Osteocyte (in vitro differentiated cells): ENCODE measurements at places on chromosomes 4 and X. TPM values are rescaled to one million over a fixed set of nuclear protein-coding genes. Genes with fewer than 3 reads are reported as not detected.

GRCh38 chr4:73539386-73539785 is 57.8 kb downstream of the AFM start:
- no peaks in the 10 kb centered on the region for H3K4me1 ChIP-seq
- no peak for DNase-seq
- no peaks in the 10 kb centered on the region for H3K36me3 ChIP-seq
- peaks cover 46% of the 10 kb centered on the region for H3K27me3 ChIP-seq
- H3K27ac ChIP-seq, result no peak overlapping the region

DNA sequence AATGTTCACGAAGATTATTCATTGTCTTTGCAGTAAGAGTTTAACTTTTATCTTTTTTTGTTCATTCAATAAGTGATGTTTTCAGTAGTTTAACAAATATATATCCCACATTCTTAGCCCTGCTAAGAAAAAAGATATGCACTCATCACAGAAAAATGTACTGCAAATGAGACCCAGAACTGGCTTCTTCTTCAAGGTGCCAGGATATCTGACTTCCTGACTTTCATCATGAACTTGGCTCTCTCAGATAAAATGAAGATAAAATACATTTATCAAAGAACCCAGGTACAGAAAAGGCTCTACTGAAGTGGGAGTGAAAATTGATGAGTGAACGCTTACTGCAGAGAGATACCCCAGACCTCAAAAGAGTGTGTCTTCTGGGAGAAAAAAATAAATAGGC is 177.8 kb upstream of the DKK2 start:
- H3K36me3 ChIP-seq, result no peaks in the 10 kb centered on the region
- no peak overlapping the region for H3K4me3 ChIP-seq
- H3K27ac ChIP-seq, result no peak overlapping the region
- H3K4me1 ChIP-seq, result peaks cover 16% of the 10 kb centered on the region
- no peaks in the 10 kb centered on the region for H3K27me3 ChIP-seq

Gene TIMM17B
- 45.6 and 50.0 TPM in 2 replicates for total RNA-seq

DNA sequence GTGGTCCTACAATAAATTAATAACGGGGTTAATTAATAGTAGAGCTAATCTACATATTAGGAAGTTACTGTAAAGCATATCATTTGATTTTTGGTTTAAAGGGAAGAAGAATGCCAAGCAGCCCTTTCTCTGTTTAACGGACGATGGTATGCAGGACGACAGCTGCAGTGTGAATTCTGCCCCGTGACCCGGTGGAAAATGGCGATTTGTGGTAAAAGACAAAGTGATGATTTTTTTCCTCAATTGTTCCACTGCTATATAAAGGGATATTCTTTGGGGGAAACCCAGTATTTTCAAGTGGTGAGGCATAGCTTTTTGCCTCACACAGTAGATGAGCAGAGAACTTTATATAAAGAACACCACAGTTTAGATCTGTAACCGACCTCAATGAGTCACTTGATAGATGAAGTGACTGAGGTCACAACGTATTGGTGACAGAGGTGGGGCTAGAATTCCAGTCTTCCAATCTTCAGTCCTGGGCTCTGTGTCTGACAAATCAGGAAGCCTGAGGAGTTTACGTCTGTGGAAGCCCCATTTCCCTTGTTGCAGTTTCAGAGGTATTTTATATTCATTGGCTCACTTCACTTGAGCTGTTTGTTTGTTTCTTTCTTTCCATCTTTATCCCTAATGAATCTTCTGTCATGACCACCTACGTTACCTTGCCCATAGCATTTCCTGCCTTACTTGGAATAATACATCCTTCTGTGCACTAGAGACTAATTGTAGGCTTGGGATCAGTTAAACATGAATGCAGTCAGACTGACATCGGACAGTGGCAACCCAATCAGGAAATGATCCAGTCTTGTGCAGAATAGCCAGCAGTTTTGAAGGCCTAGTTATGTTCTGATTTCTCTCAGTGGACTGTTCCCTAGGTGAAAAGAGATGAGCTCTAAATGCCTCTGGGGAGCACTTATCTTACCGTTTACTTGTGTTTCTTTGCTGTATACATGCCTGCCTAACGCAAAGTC is 30.1 kb downstream of the ZRSR2 start:
- no peak overlapping the region for H3K4me3 ChIP-seq
- no peaks in the 10 kb centered on the region for H3K27me3 ChIP-seq
- peaks cover 46% of the 10 kb centered on the region for H3K36me3 ChIP-seq
- no peak overlapping the region for H3K27ac ChIP-seq
- H3K4me1 ChIP-seq, result no peaks in the 10 kb centered on the region
- DNase-seq, result no peak

DNA sequence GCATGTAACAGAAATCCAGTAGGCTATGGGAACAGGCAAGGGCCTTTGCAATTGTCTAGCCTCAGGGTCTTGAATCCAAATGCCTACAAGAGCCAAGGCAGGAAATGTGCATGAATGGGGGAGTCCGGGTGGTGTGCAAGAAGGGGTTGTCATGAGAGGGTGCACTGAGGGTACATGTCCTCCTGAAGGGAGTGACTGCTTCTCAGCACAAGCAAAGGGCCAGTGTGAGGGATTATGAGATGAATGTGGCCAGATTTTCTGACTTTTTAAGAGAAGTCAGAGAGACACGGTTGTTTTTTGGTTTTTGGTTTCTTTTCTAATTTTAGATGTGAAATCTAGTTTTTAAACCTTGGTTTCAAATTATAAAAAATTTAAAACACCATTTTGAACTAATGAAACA is 76.5 kb upstream of the LSM6 start:
- H3K4me3 ChIP-seq, result no peak overlapping the region
- H3K36me3 ChIP-seq, result no peaks in the 10 kb centered on the region
- peaks cover 17% of the 10 kb centered on the region for H3K4me1 ChIP-seq
- no peak for DNase-seq
- H3K27me3 ChIP-seq, result no peaks in the 10 kb centered on the region

- H3K4me1 ChIP-seq, result peaks cover 38% of the 10 kb centered on the region
- no peak for DNase-seq
- peaks cover 4% of the 10 kb centered on the region for H3K27me3 ChIP-seq
- peak overlapping the region; percentile 77 for H3K4me3 ChIP-seq
- peak overlapping the region; percentile 80 for H3K27ac ChIP-seq
These were observed 774 bp upstream of the RAPGEF2 start for GRCh38 chr4:159101988-159102621.

DNA sequence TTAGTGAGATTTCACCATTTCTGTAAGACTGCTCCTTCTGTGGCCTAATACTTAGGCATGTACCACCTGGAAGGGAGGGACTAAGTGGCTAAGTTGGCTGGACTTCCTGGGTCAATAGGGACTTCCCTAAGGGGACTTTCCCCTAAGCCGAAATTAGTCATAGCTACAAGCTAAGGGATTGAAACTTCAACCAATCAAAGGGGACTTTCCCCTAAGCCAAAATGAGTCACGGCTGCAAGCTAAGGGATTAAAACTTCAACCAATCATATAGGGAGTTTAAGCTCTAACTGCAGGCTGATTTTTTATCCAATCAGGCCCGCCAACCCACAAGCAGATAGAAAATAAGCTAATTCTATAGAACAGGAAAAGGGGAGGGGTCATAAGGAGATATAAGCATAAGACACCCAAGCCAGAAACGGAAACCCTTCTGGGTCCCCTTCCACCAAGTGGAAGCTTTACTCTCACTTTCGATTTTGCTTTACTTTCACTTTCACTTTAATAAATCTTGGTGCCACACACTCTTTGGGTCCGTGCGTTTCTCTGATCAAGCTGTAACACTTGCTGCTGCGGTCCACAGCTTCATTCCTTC is 382.8 kb downstream of the KLHL4 start:
- H3K36me3 ChIP-seq, result no peaks in the 10 kb centered on the region
- H3K27ac ChIP-seq, result no peak overlapping the region
- no peak for DNase-seq
- no peaks in the 10 kb centered on the region for H3K4me1 ChIP-seq
- no peaks in the 10 kb centered on the region for H3K27me3 ChIP-seq

DNA sequence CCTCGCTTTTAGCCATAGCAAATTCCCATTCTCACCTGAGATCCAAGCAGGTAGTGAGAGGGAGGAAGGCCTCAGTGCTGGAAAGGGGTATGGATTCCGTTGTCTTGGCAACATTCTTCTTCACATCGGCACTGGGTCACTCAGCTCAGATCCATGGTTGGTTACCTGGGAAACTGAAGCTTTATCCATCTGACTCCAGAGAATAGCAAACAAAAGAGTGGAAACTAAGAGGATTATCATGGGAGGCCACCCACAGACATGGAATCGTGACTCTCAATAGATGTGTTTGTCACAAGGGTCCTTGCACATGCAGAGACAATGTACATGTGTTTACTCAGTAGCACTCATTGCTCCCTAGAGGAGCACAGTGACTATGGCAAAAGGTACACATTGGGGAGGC is 81.0 kb downstream of the MAGED4 start:
- H3K27me3 ChIP-seq, result peaks cover 3% of the 10 kb centered on the region
- no peak overlapping the region for H3K4me3 ChIP-seq
- no peak for DNase-seq
- peaks cover 10% of the 10 kb centered on the region for H3K4me1 ChIP-seq
- no peaks in the 10 kb centered on the region for H3K36me3 ChIP-seq

Gene NHSL2
- total RNA-seq, result 7.3 and 7.6 TPM in 2 replicates

Gene NEIL3
- 2.1 and 2.3 TPM in 2 replicates for total RNA-seq

DNA sequence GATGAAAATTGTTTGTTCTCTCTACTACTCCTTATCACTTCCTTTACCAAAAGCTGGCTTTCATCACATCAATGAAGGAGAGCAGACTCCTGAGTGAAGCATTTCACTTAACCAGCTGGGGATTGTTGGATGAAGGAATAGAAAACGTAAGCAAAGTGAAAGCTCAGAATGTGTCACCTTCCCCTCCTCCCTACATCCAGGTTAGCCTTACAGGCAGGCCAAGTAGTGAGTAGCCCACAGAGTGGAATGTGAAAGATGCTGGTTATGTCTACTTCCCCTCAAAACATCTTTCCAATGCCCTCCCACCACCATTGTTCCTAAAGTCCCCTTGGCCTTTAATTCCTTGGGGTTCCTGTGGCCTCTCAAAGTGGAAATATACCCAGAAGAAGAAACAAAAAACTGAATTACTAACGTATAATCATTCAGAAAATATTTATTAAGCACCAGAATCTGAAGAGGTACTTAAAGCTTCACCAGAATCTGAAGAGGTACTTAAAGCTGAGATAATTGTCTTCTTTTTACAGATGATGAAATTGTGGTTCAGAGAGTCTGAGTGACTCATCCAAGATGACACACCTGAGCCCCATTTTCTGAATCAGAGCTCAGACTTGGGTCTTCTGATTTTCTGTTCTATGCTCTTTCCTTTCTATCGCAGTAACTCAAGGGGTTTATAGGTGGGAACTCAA is 6.5 kb downstream of the P2RY4 start:
- H3K4me1 ChIP-seq, result no peaks in the 10 kb centered on the region
- H3K27me3 ChIP-seq, result peaks cover 2% of the 10 kb centered on the region
- no peak for DNase-seq
- H3K27ac ChIP-seq, result no peak overlapping the region
- no peak overlapping the region for H3K4me3 ChIP-seq

DNA sequence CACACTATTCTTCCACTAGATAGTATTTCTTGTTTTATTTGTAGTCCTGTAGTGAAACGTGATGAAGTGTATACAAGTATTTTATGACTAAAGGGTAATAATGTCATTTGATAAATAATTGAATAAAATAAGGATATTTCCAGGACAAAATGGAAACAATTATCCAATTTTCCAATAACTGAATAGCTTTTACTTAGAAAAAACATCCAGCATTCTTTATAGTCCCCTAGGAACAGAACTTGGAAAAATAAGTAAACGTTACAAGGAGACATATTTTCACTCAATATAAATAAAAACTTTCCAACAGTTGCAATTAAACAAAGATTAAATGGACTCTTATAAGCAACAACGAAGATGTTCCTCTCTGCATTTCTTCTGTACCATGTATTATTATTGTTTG is 566.0 kb downstream of the TMA16 start:
- H3K36me3 ChIP-seq, result no peaks in the 10 kb centered on the region
- H3K27me3 ChIP-seq, result no peaks in the 10 kb centered on the region
- H3K4me1 ChIP-seq, result peaks cover 5% of the 10 kb centered on the region
- no peak overlapping the region for H3K4me3 ChIP-seq
- no peak for DNase-seq
- H3K27ac ChIP-seq, result no peak overlapping the region

Gene ADH5
- total RNA-seq, result 136 and 142 TPM in 2 replicates

- no peak overlapping the region for H3K4me3 ChIP-seq
- H3K36me3 ChIP-seq, result peaks cover 8% of the 10 kb centered on the region
- DNase-seq, result no peak
- H3K4me1 ChIP-seq, result no peaks in the 10 kb centered on the region
- H3K27ac ChIP-seq, result no peak overlapping the region
These were observed 221.3 kb downstream of the DCTD start for GRCh38 chr4:182695842-182696241.

Gene TIGD4
- total RNA-seq, result 0.18 and 0.19 TPM in 2 replicates

- no peaks in the 10 kb centered on the region for H3K27me3 ChIP-seq
- DNase-seq, result no peak
- peaks cover 2% of the 10 kb centered on the region for H3K36me3 ChIP-seq
- H3K4me3 ChIP-seq, result no peak overlapping the region
These were observed 126.3 kb downstream of the RAPGEF2 start for GRCh38 chr4:159229164-159229563.

Gene S100P
- total RNA-seq, result not detected in 2 replicates

DNA sequence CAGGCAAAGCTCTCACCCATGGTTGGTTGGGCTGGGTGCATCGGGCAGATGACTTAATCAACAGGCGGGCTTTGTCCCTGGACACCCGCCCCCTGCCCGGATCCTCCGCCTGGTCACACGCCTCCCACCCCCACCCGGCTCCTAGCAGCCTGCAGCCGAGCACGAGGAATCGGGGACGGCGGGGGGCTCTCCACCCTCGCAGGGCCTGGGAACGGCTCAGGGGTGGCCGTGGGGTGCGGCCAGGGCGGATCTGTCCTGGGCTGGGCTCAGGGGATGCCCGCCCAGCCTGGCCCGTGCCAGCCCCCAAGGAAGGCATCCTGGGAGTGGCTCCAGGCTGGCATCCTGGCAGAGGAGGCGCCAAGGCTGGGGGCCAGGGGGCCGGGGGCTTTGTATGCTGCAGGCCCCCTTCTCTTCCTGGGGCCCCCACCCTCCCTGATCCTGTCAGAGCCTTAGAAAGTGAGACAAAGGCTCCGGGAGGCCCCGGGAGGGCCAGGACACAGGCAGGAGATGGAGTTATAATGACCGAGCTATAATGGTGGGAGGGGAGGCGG is 32.5 kb upstream of the FGFR3 start:
- H3K27me3 ChIP-seq, result no peaks in the 10 kb centered on the region
- no peak overlapping the region for H3K4me3 ChIP-seq

- H3K4me1 ChIP-seq, result peaks cover 12% of the 10 kb centered on the region
- H3K36me3 ChIP-seq, result no peaks in the 10 kb centered on the region
- no peaks in the 10 kb centered on the region for H3K27me3 ChIP-seq
- no peak for DNase-seq
These were observed 104.5 kb downstream of the IRF2 start for GRCh38 chr4:184369871-184370270.

Gene DUX4
- total RNA-seq, result not detected in 2 replicates

Gene TMPRSS11D
- not detected in 2 replicates for total RNA-seq

DNA sequence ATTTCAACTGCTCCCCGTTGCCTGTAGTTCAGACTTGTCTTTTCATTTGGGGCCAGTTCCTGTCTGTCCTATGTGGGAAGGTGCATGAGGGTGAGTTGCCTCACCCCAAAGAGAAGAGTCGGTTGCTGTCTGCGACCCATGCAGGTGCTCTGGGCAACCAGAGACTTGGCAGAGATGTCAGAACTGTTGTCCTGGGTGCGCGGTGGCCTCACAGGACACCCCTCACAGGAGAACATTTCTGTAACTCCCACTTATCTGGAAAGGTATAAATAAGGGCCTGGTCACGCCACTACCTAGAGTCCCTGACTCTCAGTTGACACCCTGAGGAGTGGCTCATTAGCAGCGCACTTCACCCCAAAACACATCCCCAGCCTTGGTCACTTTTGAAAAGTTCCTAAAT is 9.7 kb upstream of the NAT8L start:
- H3K27ac ChIP-seq, result no peak overlapping the region
- no peak overlapping the region for H3K4me3 ChIP-seq
- H3K36me3 ChIP-seq, result no peaks in the 10 kb centered on the region
- no peak for DNase-seq
- H3K27me3 ChIP-seq, result peaks cover 39% of the 10 kb centered on the region

Gene YY2
- 4.7 and 5.8 TPM in 2 replicates for total RNA-seq
